ENCODE measurements at places on chromosomes 1 and 21.

DNA sequence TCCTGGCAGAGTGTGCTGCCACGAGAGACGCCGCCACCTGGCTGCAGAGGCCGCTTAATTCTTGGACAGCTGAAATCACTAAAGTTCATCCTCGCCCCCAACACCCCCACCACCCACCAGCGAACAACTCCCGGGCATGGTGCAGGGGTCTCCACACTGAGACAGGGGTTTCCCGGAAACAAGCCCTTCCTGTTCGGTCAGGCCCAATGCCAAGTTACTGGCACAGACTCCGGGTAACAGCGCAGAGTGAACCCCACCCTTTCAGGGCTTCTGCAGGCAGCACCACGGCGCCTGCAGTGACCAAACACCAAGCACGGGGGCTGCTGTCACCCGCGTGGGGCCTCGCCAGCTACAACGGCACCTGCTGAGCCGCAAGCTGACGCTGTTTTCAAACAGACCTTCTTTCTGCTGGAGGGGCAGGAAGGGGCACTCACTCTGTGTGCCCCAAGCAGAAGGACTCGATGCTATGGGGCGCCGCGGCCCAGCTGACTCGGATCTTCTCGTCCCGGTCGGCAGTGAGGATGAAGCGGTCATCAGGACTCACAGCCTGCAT, 17.4 kb downstream of the WDR4 start:
- DNase-seq = no peak

DNA sequence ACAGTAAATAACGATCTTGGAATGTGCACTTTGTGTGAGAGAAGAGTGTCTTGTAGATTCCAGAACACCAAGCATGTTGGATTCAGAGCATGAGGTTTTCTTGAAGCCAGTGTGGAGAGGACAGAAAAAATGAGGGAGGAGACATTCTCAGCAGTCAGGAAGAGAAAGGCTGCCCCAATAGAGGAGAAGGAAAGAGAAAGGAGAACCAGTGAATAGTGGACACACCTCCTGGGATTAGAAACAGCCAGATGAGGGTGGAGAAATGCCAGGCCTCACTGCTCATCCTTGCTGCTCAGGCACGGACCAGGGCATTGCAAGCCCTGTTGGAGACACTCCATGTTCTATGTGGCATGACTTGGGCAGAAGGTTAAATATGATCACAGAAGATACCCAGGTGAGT, 69.0 kb upstream of the KAZN start:
- no peak for DNase-seq

DNA sequence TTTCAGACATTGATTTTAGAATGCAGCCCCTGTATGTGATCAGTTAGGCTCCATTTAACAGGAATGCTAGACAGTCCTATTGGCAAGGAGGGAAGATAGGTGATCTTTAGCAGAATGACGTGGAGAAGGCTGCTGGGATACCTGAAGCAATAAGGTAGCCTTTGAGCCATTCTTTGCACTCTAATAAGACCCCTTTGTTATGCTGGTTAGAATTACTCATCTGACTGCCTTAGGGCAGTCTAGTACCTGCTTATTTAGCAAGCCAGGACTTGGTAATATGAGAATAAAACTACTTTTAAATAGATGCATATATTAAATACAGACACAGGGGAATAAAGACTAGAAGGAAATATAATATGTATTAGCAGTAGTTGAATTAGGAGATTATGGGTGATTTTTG, 29.1 kb downstream of the NGF start:
- no peak for DNase-seq

DNA sequence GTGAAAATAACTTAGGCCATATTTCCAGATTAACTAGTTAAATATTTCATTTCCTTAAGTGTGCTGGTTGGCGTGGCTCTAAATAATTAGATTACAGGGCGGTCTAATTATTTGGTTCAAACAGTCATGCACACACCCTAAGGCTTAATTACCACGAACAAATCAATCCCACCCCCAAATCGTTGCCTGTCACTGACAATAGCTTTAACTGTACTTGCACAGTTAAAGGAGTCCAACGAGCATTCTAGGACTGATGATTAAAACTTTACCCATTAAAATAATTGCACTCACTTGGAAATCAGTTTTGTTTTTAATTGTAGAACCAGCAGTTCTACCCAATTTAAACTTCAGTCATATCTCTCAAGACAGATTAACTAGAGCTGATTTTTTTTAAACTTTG, 1.5 kb upstream of the POU2F1 start:
- DNase-seq = no peak

DNA sequence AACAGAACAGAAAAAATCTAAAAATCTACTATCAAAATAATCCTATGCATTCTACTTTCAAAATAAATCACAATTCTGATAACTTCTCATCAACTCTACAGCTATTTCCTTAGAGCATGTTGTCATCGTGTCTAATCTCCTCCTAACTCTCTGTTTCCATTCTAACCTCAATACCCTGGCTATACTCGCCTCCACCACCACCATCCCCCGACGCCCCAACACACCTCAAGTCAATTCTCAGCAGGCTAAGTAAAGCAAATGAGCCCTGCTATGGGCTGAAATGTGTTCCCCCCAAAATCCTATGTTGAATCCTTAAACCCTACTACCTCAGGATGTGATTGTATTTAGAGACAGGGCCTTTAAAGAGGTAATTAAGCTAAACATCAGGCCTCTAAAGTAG, 34.6 kb downstream of the NRDC start:
- no peak for DNase-seq

GRCh38 chr1:183276386-183277080, 90.5 kb downstream of the LAMC2 start:
- peak; percentile 49 for DNase-seq

DNA sequence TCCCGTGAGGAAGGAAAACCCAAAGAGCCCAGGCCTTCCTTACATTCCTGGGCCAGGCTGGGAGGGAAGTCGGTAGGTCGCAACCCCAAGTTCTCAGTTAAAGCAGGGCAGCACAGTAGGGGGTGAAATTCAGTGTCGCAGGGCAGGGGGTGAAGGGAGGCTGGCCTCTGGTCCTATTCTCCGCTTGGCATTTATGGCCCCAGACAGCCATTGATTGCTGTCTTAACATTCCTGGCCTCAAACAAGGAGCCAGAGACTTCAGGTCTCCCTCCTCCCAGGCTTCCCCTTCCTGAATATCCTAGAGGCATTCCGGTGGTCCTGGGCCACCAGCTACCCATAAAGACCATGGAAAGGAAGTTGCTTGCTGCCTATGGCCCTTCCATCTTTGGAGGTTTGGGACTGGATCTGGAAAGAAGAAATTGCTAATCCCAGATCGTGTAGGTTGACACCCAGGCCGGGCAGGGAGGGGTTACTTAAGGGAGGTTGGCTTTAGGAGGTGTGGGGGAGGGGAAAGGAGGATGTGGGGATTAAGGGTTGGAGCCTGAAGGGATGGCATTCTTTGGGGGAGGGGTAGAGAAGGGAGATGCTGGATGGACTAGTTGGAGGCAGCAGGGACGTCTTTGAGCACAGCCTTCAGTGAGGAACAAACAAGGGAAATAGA, 1.7 kb downstream of the LIN28A start:
- no peak for DNase-seq

- DNase-seq = no peak
Measured at GRCh38 chr1:983798-984475, 2.0 kb upstream of the PERM1 start.

DNA sequence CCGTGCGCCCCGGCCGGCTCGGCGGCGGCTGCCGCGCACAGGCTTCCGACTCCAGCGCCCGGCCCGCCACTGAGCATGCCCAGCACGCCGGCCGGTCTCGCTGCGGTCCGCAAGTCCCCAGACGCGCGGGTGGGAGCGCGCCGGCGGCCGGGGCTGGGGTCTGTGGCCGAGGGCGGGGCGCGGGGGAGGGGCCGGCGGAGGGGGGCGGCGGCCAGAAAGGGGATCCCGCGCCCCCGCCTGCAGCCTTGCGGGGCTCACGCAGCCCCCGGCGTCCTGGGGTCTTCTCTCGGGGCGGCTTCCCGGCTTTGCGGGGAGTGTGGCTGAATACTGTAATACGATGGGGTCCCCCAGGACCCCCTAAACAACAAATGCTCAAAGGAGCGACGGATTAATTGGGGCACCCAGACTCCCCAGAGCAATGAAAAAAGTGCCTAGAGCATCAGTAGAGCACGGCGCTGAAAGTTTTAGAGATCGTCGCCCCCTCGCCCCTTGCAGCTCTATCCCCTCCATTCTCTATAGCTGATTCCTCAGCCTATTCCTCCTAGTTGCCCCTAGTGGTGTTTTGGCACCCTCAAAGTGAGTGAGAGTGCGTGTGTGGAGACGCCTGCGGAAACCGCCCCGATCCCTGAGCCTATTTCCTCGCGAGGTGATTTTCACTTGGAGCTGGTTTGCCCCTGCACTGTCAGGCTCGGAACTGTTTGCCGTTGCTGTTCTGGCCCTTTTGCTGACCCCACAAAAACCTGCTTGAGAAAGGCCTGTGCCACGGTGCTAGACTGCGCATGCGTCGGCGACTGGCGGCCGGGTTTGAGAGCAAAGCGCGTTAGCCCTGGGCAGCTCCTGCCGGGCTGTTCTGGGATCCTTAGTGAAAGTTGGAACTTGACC, at the start of gene VAV3:
Gene VAV3, minus strand, starts transcription at position 71 of the 882 bp plus-strand sequence. CDS start 311 bp downstream, outside the sequence.
- no peak for DNase-seq

DNA sequence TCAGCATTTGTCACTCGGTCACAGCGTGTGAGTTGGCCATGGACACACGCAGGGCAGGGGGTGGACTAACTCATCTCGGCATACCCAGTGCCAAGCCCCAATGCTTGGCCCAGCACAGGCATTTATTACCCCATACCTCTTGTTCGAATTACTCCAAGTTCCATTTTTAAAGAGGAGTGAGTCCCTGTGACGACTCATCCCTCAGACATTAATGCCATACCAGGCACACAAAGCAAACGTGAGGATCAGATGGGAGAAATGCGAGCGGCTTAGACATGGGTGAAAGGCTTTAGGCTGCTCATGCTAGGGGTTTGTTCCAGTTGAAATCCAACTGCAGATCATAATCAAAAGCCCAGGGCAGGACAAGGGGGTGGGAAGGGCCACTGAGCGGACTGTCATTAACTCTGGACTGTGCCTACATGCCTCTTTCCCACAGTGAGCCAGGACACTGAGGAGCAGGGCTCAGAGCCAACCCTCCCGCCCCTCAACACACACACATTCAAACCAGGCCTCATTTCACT, 118.5 kb upstream of the NGF start:
- DNase-seq = peak; percentile 76

GRCh38 chr1:81967951-81968350, 167.2 kb downstream of the ADGRL2 start:
- DNase-seq = no peak

- no peak for DNase-seq
Measured at GRCh38 chr21:16870103-16870502, 642.7 kb upstream of the CXADR start.

DNA sequence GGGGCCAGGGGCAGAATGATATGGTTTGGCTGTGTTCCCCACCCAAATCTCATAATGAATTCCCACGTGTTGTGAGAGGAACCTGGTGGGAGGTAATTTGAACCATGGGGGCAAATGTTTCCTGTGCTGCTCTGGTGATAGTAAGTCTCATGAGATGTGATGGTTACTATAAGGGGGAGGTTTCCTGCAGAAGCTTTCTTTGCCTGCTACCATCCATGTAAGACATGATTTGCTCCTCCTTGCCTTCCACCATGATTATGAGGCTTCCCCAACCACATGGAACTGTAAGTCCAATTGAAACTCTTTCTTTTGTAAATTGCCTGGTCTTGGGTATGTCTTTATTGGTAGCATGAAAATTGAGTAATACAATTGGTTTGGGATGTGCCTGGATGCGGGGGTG, 33.7 kb upstream of the LIN9 start:
- DNase-seq = no peak

DNA sequence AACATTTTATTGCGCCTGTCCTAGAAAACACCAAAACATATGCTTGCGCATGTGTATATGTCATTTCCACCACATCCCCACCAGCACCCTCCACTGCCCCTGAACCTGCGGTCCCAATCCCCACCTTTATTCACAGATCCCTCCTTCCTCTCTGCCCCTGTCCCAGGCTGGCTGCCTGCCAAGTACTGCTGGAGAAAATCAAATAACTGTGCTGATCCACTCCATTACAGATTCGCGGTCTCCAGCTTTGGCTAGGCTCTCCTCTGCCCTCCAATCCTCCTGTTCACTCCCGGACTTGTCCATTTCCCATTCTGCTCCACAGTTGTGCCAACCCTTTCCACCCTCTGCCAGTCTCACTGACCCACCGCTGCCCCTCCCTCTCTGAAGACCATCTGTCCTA, 59.3 kb upstream of the GJB5 start:
- DNase-seq = no peak

DNA sequence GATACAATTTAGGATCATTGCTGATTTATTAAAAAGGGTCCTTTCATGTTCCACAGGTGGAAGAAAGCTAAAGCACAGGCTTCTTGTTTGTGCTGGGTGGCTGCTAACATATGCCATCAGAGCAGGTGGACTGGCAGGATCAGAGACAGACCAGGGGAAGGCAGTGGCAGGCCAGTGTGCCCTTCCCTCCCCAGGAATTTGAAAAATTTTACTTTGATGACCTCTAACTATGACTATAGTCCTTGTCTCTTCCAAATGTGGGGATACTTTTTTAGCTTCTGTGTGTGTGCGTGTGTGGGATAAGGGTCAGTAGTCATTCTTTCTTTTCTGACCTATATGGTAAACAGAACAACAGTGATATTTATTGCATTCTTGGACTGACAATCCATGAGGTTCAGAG, 49.9 kb downstream of the LHX9 start:
- DNase-seq = no peak

DNA sequence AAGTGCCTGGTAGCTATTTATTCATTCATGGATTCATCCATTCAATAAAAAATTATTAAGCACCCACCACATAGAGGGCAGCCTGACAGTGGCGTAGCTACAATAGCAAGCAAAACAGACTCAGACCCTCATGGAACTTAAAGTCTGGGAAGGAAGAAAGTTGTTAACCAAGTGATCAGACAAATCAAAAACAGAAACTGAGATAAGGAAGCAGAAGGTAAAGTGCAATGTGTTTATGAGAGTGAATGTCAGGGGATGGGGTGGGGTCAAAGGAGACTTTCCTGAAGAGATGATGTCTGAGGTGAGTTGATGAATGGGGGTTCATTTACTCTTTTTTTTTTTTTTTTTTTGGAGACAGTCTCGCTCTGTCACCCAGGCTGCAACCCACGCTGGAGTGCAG, 2.8 kb upstream of the WASF2 start:
- no peak for DNase-seq

DNA sequence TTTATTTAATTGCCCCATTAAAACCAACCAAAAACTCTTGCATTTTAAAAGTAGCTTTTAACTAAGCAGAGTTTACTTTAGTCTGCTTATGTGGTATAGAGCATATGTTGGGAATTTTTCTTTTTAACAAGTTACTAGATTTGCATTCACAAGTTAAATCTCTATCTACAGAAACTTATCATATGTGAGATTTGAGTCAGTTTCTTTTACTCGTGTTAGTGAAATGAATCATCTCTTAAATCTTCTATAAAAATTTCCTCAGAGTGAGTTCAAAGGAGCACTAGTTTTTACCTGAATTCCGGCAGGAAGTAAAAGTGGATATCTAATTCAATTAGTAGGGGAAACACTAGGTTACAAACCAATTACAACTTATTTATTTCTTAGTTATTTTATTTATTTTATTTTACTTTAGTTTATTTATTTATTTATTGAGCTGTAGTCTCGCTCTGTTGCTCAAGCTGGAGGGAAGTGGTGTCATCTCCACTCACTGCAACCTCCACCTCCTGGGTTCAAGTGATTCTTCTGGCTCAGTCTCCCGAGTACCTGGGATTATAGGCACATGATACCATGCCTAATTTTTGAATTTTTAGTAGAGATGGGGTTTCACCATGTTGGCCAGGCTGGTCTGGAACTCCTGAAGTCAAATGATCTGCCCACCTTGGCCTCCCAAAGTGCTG, 1609.6 kb upstream of the B3GALT2 start:
- no peak for DNase-seq
